ENCODE measurements at places on chromosomes 6 and 20.

GRCh38 chr6:165010556-165011535 is 298.6 kb downstream of the C6orf118 start:
- DNase-seq = peak; percentile 54

- DNase-seq = no peak
Observed at GRCh38 chr20:31869942-31870725, at the start of the genes DUSP15 and TTLL9. Gene DUSP15 (minus strand): TSS chr20:31870527. CDS start chr20:31870337, 190 bp downstream. Gene TTLL9 (plus strand): TSS chr20:31870634. CDS start chr20:31871127, 493 bp downstream.

GRCh38 chr20:3177746-3178485 is 4.6 kb upstream of the LZTS3 start:
- DNase-seq = no peak

GRCh38 chr6:131122516-131122915 is 12.8 kb upstream of the AKAP7 start:
- DNase-seq = no peak

DNA sequence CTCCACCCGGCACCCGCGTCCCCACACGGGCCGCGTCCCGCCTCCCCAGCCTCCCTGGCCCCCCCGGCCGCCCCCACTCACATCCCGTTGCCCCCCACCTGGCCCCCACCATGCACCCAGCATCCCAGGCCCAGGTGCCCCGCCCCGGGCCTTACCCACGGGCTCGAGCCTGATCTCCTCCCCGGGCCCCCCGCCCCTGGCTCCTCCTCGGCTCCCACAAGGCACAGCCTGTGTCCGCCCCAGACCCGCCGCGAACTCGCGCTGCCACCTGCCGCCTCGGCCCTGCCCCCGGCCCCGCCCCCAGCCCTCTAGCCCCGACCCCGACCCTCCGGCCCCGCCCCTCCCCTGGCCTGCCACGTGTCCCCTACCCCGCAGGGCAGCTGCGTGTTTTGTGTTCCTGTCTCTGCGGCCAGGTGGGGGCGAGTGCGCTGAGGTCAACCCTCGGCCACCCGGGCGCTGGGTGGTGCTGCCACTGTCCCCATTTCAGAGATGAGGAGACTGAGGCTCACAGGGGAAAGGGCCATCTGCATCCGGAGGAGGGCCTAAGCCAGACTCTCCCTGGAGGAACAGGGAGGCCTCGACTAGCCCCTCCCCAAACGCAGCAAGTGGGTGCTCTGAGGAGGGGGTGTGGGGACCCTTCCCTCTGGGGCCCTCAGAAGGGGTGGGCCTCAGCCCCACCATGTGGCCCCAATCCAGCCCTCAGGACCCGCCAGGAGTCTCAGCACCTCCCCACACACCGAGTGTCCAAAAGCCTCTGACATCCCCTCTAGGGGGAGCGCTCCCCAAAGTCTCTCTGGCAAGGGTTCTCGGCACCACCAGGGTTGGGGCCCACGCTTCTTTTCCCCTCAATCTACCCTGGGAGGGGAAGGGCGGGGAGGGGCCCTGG is 99.8 kb downstream of the TAF4 start:
- no peak for DNase-seq

- DNase-seq = no peak
Observed at GRCh38 chr6:37620519-37620918, 77.2 kb downstream of the MDGA1 start.

GRCh38 chr6:158752613-158753012 is 66.6 kb downstream of the EZR start:
- DNase-seq = no peak

DNA sequence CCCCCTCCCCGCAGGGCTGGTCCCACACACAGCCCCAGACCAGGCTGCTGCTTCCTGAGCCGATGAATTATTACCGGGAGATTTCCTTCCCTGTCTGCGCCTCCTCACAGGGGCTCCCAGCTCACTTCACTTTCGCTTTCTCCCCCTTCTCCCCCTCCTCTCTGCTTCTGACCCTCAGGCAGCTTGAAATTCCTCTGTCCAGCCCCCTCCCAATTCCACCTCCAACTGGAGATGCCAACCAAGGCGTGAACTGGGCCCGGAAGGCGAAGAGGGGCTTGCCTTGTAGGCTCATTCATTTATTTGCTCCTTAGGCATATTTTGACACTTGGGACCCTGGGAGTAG is 1.7 kb upstream of the TCF15 start:
- DNase-seq = no peak

GRCh38 chr20:22795871-22796270 is 211.5 kb upstream of the FOXA2 start:
- peak; percentile 96 for DNase-seq

DNA sequence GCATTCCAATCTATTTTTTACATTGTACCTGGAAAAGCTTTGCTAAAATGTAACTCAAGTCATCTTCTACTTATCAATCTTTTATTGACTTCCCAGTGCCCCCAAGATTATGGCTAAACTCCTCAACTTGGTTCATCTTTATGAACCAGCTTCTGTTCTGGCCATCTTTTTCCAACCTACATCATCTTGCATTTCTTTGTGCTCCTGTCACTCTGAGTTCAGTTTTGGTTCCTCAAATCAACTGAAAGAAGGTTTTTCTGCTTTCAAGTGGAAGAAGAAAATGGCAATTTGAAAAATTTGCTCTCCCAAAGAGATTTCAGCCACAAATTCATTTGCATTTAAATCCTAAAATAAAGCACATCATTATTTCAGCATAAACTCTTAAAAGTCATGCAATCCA is 41.8 kb downstream of the GPX5 start:
- no peak for DNase-seq

GRCh38 chr20:8624616-8625015 is 444.3 kb upstream of the PLCB4 start:
- DNase-seq = no peak

DNA sequence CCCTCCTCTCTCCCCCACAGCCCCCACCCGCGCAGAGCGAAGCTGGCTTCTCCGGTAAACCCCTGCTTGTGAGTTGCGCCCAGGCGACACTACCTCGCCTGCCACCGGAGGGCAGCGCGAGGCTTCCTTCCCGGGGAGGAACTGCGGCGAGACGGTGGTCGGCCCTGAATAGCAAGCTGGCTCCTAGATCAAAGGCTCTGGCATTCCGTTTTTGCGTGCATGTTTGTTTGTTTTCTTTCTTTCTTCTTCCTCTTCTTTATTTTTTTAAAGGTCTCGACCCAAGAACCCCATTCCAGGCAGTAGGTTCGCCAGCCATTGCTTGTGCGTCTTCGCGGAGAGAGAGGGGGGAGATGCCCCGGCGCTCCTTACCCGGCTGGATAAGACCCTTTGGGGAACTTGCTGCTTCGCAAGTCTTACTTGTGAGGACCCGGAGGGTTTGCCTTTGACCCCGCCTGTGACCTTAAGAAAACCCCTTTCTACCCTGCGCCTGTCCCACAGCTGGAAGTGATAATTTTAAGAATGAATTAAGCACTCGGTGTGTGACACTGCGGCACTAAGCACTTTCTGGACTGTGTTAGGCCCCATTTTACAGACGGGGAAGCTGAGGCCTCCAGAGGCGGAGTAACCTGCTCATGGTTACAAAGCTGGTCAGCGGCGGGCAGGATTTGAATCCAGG is 92.7 kb upstream of the SIRPA start:
- DNase-seq = peak; percentile 73

GRCh38 chr6:43310624-43311023 is 2.0 kb upstream of the CRIP3 start:
- no peak for DNase-seq

DNA sequence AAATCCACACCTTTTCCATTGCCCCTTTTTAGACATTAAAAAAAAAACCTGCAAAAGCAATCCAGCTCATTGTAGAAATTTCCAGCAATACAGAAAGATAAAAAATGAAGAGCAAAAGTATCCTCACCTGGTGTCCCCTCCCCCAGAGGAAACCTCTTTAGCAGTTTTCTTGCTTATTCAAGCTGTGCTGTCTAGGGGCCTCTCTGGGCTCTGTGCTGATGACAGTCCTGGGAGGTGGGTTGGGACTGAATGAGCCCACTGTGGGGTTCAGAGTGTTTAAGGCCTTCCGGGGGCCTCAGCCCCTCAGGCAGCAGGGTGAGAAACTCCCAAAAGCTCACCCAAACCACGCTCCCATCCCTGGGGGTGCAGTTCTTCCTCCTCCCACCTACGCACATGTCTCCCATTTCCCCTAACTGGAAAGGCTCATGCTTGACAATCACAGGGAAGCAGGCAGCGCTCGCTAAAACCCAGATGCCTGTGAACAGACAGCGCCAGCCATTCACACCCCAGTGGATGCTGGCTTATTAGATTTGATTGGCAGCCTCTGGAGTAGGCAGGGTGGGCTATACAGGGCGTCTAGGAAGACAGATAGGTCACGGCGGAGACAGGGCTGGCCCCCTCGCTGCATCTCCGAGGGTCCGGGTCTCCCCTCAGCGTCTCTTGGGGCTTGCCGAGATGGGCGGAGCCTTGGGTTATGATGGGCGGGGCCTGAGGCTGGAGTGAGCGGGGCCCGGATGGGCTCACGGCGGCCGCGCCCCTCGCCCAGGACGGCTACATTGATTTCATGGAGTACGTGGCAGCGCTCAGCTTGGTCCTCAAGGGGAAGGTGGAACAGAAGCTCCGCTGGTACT is 4.6 kb downstream of the GUCA1A start:
- DNase-seq = no peak

- DNase-seq = no peak
Observed at GRCh38 chr20:34102342-34102741, 9.7 kb downstream of the EIF2S2 start.

DNA sequence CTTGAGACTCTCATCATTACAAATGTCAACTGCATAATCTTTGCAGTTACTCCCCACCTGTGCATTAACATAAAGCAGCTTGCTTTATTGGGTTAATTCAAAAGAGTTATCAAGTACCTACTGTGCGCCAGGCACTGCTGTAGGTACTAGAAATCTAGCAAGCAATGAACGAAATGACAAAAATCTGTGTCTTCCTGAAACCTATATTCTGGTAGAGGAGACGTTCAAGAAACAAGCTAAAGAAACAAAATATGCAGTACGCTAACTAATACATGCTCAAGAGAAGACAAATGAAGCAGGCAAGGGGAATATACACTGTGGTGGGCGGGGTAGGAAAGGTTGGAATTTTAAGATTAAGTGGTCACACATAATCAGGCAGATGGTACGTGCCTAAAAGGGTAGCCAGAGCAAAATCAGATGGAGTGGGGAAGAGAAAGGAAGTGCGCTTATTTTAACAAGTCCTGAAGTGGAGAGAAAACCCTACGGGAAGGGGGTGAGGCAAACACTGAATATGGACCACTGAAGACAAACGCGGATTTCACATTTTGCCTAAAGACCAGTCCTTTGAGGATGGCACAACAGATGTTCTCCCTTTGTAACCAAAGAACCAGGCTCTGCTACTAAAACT is 1.2 kb downstream of the ELOVL2 start:
- DNase-seq = peak; percentile 21

- no peak for DNase-seq
Observed at GRCh38 chr6:39173270-39173669, 56.0 kb downstream of the KCNK5 start.

- DNase-seq = no peak
Observed at GRCh38 chr6:114520976-114521375, 178.2 kb upstream of the HS3ST5 start.

- DNase-seq = no peak
Observed at GRCh38 chr20:10007747-10008146, 27.0 kb upstream of the ANKEF1 start.

- no peak for DNase-seq
Observed at GRCh38 chr6:33575211-33575610, 4.9 kb downstream of the BAK1 start.

- no peak for DNase-seq
Observed at GRCh38 chr20:20864351-20865096, 152.1 kb upstream of the RALGAPA2 start.

- no peak for DNase-seq
Observed at GRCh38 chr6:15663130-15663871, 473 bp upstream of the DTNBP1 start.

GRCh38 chr6:155314773-155315515 is 660 bp upstream of the TFB1M start:
- peak; percentile 84 for DNase-seq

DNA sequence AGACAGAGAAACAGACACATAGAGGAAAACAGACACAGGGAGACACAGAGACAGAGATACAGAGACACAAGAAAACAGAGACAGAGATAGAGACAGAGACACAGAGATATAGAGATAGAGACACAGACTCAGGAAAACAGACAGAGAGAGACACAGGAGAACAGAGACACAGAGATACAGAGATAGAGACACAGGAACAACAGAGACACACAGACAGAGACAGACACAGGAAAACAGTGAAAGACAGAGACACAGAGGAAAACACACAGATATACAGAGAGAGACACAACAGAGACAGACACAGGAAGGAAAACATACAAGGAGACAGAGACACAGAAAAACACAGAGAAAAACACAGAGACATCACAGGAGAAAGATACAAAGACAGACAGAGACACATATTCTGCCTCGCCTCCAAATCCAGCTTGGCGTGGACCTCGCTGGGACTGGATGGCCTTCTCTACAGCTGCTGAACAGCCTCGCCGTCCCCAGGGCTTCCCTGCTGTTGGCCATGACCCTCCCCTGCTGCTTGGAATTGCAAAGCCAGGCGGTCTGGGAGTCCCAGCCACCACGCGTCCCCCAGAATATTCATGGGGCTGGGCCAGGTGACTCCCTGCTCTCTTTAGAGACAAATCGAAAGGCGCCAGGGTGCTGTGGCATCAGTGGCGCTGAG is 36.8 kb downstream of the NTSR1 start:
- DNase-seq = no peak

GRCh38 chr20:41050361-41051008 is 21.9 kb downstream of the TOP1 start:
- DNase-seq = peak; percentile 70

DNA sequence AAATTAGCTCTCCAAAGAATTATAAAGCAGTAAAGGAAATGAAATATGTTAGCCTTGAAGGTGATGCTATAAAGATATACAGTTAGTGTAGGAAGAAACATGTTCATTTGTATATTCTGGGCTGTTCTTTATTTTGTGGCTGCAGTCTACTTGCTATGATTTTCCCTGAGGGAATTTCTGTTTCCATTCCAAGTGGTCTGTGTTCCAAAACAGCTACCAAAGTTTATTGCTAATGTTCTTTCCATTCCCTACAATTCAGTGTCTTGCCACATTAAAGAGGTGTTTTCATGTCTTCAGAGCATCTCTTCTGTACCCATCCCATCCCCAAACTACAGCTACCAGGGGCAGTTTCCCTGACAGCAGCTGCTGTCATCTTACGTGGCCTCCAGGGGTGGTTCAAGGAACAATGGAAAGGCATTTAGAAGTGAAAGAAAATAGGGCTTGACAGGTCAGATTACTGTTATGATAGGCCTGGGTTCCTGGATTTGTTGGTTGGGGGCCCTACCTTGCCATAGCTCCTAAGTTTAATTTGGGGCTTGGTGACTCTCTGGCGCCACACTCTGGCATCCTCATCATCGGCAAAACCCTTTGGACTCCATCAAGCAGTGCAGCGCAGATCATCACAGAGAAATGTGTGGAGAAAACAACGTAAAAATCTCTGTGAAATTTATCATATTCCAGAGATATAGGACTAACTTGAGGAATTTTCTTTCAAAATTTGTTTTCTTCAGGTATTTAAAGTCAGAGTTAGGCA is 33.8 kb upstream of the AIG1 start:
- peak; percentile 16 for DNase-seq

GRCh38 chr6:30932665-30933365 is 845 bp upstream of the SFTA2 start:
- no peak for DNase-seq

Measured in fibroblast of skin of abdomen (primary cell).